ENCODE measurements at places on chromosomes 12 and 14.

DNA sequence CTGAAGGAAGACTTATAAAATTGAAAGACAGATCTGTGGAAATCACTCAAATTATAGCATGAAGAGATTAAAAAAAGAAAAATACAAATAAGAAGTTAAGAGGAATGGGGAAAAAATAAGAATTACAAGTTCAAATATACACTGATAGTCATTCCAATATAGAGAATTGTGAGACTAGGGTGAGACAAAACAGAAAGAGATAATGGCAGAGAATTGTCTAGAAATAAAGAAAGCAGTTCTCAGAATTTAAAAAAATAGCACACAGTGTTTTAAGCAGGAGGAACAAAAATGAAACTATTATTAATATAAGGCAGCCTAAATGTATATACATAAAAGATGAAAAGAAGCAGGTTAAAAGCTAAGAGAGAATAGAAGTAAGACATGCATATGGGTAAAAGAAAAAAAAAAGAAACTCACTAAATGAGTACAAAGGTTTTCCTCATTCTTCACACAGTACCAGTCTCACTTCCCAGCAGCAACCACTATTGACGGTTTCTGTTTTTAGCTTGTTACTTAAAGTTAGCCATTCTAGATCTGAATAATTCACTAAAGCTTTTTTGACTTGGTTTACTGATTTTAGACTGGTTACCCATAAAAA lies 31.1 kb downstream of the SLC38A4 start:
- peak; percentile 9 for DNase-seq

DNA sequence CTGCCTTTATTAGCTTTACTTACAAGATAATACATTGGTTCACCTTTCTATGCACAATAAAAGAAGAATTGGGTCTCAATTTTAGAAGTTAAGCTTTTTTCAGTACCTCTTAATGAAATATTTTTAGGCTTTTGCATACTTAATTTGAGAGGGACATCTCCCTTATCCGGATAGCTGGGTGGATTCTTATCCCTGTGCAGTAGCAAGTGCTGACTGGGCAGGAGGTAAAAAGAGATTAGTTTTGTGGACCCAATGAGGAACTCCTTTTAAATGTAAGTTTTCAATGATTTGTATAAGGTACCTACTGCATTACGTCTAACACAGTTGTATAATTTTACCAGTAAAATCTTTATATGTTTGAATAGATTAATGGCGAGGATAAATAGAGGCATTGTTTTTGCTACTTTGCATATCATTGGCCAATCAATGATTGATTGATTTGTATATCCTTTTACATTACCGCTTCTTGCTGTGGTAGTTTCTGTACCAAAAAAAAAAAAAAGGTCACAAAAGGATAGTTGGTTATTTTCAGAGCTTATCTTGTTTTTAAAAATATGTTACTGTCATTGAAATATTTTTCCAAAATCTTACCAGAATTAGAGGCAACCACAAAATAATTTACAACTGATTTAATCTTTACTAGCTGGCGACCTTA lies 2.2 kb downstream of the CPSF6 start:
- no peak for DNase-seq

- DNase-seq, result no peak
Observed at GRCh38 chr12:95004610-95005009, 1.1 kb upstream of the NDUFA12 start.

DNA sequence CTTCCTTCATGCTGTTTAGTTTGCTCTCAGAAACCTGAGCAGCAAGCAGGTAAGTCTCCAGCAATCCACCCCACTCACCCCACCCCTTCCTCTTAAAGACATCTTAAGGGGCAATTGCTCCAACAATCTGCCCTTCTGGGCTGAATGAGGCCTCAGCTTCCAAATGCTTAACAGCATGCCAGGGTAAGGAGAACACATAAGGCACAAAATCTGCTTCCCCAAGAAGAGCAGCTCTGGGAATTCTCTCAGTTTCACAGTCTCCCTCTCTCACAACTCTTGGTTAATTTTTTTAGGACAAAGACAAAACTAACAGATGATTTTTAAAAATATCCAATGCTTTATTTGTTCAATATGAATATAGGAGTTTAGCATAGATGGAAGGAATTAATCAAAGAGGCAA lies 288.9 kb upstream of the CCDC196 start:
- DNase-seq, result no peak

GRCh38 chr12:49687941-49688340 lies 19.3 kb downstream of the FMNL3 start:
- DNase-seq, result no peak

DNA sequence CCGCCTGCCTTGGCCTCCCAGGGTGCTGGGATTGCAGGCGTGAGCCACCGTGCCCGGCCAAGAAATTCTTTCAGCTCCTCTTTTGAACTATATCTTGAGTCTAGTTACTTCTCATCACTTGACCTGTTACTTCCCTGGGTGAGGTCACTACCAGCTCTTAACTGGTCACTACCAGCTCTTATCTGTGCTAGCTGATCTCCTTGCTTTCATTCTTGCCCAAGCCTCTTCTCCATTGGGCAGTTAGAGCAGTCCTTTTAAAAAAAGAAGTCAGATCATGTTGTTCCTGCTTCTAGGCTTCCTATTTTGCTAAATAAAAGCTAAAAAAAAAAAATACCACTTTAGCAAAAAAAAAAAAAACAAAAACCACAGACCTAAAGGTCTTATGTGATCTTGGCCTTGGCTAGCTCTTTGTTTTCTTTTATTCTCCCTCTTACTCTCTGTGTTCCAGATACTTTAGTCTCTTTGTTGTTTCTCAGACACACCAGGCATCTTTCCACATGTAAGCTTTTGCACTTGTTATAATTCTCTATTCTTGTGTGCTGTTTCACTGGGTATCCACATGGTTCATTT lies 63.5 kb downstream of the RAD51B start:
- DNase-seq, result no peak

DNA sequence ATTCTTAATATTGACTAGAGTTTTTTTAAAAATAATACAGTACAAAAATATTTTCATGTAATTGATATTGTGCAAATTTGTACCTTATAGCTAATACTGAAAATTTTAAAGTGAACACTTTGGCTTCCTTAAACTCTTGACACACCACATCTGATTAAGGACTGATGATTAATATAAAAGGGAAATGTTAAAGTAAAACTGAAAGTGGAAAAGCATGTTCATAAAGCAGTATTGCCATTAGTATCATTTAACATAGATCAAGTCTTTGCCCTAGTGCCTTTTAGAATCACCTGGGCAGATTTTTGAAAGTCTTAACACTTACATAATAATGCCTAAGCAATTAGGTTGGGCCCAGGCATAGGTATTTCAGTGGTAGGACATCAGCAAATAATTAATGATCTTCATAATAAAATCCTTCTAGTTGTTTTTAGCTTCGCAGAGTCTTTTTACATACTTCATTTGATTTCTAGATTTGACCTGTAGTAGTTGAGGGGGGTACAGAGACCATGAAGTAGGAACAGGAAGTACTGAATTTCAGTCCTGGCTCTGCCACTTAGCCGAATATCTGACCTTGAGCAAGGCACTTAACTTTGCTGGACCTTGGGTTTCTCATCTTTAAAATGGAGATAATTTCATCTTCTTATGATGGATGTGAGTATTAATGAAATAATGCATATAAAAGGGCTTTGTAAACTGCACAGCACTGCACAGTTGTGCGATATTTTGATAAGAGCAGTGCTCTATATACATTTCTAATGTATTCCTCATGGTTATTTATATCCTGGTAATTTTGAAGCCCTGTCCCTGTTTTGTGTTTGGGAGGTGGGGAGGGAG lies 43.7 kb downstream of the MARK3 start:
- DNase-seq, result no peak

GRCh38 chr12:27523305-27523641 lies 733 bp upstream of the PPFIBP1 start:
- DNase-seq, result peak; percentile 40

DNA sequence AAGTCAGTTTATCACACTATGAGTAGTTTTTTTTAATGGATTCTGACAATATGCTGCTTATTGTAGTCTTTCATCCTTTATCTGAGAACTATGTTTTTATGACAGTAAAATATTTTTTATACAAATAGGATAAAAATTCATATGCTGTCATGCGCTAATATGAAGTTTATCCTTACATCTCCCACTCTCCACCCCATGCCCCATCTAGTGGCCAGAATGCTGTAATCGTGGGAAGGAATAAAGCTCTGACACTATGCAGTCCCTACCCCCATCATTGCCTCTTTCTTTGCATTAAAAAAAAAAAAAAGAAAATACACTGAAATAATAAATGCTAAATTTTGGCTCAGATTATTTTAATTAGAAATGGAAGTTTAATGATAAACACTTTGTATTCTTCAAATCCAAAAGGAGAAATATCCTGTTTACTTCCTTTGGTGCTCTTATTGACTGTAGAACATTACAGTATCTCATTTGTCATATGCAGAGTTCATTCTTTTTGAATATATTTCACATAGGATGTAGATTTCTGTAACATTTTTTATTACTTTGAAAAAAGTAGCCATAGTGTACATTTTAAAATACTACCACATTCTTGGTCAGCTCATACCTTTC lies 145.9 kb upstream of the SLCO1C1 start:
- no peak for DNase-seq

DNA sequence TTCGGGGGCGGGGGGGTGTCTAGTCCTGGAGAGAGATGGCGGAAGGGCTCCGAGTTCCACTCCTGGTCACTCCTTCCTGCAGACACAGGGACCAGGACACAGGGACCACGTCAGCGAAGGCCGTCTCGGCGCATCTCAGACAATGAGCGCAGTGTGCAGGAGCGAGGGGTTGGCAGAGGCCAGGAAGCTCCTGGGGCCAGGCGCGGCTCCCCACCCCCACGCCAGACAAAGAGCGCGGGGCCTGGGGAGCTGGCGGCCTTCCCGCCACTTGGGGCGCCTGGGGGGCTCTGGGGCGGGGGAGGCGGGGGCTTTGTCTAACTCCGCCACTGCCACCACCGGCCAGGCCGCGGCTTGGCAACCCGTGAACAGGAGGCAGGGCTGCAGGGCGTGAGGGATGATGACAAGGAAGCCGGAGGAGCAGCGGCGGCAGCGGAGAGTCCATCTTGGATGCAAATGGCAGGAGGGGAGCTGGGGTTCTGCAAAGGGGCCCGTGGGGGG lies 2.2 kb downstream of the CDK2AP1 start:
- peak; percentile 60 for DNase-seq

DNA sequence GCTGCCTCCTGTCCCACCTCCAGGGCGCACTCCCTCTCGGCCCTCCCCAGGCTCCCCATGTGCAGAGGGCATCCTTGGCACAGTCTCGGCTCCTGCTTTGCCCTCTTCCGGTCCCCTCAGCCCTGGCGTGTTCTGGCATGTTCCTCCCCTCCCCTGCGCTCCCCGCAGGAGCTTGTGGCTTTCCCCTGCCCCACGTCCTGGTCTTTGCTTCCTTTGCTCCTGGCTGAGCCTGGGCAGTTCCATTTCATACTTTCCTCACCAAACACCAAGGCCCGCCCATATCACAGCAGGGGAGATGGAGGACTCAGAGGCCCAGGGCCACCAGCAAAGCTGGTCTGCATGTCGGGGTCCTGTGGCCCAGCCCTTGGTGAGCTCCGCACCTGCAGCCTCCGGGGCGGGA lies 56.0 kb downstream of the FBRSL1 start:
- no peak for DNase-seq

DNA sequence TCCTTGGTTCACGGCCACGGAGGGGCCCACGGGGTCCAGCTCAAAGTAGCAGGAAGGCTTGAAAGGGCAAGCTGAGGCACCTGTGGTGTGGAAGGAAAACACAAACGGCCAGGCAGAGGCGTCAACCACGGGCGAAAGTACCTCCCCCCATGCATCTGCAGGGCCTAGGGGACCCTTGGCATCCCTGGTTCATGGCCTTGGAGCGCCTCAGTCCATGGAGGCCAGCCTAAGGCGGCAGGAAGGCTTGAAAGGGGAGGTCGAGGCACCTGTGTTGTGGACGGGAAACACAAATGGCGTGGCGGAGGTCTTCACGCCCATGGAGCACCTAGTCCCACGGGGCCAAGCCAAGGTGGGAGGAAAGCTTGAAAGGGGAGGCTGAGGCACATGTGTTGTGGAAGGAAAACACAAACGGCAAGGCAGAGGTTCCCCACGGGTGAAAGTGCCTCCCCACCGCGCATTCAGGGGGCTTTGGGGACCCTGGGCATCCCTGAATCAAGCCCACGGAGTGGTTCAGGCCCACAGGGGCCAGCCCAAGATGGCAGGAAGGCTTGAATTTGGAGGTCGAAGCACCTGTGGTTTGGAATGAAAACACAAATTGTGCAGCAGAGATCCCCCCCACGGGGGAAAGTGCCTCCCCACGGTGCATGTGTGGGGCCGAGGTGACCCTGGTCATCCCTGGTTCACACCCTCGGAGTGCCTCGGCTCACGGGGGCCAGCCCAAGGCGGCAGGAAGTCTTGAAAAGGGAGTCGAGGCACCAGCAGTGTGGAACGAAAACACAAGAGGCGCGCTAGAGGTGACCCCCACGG lies 380.8 kb downstream of the ALG10 start:
- peak; percentile 1 for DNase-seq

DNA sequence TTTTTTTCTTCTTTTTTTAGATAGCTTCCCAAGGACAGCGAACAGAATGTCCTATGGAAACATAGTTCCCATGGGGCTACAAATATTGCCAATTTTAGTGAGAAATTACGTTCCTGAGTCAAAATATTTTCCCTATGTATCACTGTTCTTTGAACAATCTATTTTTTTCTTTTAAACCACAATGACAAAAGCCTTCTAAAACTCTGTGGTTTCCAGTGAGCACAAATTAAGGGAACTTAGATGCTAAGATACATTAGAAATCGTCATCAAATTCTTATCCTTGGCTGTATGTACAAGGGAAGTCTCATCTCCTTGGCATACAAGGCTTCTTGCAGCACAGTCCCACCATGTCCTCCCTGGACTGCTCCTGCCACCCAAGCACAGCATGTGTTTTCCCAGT lies 17.9 kb downstream of the CPM start:
- no peak for DNase-seq

GRCh38 chr12:93686572-93687356 lies 9.6 kb downstream of the CRADD start:
- no peak for DNase-seq

DNA sequence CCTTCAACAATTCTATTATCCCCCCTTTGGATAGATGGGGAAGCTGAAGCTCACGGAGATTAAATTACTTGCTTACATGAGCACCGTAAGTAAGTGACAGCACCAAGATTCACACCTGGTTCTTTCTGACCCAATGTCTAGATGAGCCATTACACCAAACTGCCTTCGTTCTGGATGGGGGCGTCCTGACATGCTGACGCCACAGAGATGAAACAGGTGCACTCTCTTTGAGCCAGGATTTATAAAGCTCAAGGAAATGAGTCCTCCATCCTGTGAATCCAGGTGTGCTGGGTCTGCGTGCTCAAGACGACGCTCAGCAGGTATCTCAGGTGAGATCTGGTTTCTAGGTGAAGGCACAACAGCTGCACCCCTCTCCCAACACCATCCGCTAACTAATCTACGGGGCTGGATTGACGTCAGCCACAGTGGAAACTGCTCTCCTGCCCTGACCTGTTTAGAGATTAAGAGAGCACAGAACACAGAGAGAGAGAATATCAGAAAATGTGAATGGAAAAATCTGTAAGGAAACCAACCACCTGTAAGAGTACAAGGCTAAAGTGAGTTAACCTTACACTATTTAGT lies 61.6 kb downstream of the KSR2 start:
- DNase-seq, result no peak

DNA sequence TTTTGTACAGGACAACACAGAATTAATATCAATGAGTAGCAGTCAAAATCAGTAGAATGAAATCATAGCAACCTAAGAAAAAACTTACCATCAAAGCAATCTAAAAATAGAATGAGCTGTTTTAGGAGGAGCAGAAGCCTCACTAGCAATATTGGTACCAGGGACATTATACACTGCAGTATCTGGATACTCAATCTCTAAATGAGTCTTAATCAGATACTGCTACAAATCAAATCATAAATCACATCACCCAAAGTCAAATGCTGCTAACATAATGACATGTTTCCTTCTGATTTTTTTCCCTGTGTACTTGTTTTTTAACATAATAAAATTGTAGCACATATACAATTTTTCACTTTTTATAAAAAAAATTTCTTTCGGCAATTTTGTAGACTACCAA lies 8.0 kb downstream of the RPS29 start:
- DNase-seq, result no peak
